ENCODE measurements at places on chromosomes 6 and 20. TPM values are rescaled to one million over a fixed set of nuclear protein-coding genes. Genes with fewer than 3 reads are reported as not detected.

GRCh38 chr20:4633780-4634179, 87.9 kb upstream of the PRND start:
- H3K4me1 ChIP-seq = no peaks in the 10 kb centered on the region
- H3K27me3 ChIP-seq = peaks cover 4% of the 10 kb centered on the region
- H3K4me3 ChIP-seq = no peak overlapping the region
- no peak overlapping the region for H3K27ac ChIP-seq
- H3K36me3 ChIP-seq = no peaks in the 10 kb centered on the region

DNA sequence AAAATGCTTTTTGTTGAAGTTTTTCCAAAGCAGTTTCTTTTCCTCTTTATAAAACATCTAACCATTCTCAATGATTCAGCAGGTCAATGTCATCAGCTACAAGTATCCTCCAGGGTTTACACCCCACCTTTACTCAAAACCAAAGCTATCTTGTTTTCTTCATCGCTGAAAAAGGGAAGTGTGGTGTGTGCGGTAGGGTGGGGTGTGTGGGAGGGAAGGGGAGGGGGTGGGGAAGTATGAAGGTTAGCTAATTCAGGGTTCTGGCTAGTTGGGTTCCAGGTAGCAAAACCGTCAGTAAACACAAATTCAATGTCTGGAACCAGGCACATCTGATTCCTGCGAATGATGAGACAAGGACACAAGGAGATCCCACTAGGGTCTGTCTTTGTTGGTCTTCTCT, 189.6 kb downstream of the GJA10 start:
- no peak for DNase-seq
- peaks cover 59% of the 10 kb centered on the region for H3K4me1 ChIP-seq
- H3K27ac ChIP-seq = peak overlapping the region; percentile 24
- H3K4me3 ChIP-seq = peak overlapping the region; percentile 53

Gene HLA-DPB1
- total RNA-seq = 153 TPM

Gene PPP1R14C
- total RNA-seq = not detected

Gene PI3
- not detected for total RNA-seq

Data from CD4-positive, CD25-positive, alpha-beta regulatory T cell (primary cell).